ENCODE measurements at places on chromosomes 13 and 19. TPM values are rescaled to one million over a fixed set of nuclear protein-coding genes. Genes with fewer than 3 reads are reported as not detected.

DNA sequence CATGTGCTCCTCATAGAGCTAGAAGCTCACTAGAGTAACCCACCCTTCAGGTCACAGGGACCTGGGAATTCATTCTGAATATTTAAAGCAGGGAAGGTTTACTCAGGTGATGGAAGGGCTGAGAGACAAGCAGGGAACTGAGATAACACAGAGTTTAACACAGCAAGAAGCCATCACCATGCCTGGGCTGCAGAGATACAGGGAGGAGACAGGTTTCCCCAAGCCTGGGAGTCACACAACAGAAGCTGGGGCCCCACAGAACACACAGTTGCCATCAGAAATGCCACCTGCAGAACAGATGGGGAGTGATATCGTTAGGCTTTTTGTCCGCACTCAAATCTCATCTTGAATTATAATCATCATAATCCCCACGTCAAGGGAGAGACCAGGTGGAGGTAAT lies 7.9 kb upstream of the CYSLTR2 start:
- DNase-seq: no peak

DNA sequence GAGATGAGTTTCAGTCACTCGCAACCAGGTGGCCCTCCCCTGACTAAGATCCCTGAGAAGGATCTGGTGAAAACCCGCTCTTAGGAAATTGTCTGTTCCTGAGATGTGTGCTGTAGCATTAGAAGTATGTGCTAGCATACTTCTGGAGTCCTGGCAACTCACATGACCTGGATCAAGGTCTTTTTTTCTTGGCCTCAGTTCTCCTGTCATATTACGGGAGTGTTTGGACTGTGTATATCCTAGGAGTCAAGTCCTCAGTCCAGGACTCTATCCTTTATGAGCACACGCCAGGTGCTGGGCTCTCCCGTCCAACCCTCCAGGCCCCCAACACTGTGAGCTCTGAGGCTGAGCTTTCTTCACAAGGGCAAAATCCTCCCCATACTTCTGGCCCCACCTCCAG lies 156.4 kb downstream of the UQCRFS1 start:
- no peak for DNase-seq

- no peak for DNase-seq
Observed at GRCh38 chr19:44754750-44755080, 6.2 kb downstream of the BCL3 start.

DNA sequence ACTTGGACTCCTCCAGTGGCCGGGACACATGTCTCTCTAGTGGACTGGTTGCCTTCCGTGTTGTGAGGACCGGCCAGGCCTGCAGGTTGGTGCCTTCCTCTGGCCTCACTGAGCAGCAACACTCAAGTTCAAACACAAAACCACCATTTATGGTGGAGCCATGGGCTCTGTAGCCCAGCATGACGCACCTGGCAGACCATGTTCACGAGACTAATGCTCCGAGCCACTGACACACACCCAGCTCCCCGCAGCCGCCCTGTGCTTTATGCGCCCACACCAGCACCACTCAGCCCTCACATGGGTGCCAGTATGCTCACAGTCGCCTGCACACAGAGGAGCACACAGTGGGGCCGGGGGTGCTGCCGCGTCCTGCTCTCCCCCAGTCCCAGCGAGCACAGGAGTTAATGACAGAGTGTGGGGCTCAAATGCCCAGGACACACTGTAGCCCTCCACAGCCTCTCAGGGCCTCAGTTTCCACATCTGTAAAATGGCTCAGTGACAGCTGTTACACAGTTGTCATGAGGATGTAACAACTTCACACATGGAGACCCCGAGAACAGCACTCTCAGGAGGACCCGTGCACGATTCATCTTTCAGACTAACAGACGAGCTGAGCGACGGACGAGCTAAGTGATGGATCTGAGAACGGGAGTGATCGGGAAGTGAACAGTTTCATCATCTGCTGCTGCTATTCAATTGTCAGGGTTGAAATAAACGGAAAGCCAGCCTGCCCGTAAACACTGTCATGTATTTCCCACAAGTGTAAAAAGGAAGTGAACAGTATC lies 7.8 kb downstream of the GAS6 start:
- no peak for DNase-seq

SYCN gene
- total RNA-seq: not detected

DNA sequence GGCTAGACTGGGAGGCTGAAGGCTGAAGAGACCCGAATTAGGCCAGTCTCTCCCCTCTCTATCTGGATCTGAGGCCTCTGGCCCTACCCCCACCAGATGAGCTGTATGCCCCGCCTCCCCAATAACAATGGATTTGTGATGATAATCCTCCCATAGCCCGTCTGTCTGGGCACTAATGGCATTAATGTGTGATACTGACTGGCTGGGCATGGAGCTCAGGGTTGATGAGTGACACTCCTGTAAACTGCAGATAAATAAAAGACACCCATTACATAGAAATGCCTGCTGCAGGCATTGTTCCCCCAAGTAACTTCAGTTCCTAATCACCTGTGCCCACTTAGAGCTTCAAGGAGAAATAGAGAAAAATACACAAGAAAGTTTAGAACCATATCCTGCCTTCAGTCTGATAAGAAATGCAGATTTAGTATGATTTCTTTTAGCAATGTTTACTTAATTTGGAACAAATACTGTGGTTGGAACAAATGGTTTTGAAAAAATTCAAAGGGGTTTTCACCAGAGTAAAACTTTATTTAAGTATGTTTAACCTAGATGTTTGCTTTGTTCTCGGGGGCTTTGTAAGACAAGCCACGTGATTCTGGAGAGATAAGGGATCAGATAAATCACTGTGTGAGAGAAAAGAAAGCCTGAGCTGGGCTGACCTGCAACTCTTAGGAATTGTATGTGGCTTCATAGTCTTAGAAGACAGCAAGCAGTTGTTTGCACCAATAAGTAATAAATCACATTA lies 60.3 kb downstream of the TNFRSF19 start:
- DNase-seq: no peak

DNA sequence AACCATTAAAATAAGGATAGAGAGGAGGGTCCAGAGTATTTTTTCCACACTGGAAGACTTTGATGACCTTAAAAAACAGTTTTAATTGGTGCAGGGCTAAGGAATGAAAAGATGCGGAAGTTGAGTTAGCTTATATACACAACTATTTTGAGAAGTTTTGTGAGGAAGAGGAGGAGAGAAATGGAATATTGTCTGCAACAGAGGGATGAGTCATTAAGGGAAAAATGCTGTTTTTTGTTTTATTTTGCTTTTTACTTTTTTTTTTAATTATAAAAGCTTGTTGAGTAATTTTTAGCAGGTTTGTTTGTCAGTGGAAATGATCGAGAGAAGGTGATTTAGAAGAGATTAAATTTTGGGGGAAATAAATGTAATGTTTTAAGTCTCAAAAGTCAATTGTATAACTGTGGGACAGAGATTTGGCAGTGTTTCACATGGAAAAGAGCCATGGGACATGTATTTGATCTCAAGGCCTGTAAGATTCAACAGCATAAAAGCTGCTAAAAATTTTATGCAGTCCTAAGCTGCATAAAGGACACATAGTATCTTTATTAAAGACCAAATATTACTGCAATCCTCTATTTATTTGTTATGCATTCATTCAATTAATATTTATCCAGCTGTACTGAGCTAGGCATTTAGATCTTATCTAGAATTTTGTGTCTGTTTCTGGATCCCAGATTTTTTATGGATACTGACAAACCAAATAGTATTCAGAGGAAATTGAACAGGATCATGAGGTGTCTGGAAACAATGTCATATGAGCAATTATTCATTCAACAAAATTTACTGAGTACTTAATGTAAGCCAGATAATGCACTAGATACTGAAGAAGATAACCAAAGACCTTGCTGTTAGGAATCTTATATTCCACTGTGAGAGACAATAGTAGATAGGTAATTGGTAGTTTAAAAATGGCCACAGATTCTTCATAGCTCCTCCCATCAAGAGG lies 72.7 kb downstream of the DNAJC15 start:
- DNase-seq: no peak

DNA sequence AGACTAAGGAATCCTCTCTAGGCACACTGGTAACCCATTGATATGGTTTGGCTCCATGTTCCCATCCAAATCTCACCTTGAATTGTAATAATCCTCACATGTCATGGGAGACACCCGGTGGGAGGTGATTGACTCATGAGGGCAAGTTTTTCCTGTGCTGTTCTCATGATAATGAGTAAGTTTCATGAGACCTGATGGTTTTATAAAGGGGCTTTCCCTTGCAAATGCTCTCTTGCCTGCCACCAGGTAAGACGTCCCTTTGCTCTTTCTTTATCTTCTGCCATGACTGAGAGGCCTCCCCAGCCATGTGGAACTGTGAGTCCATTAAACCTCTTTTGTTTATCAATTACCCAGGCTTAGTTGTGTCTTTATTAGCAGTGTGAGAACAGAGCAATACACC lies 81.4 kb upstream of the GPC6 start:
- DNase-seq: no peak

SIGLEC5 gene
- total RNA-seq: not detected

THSD8 gene
- total RNA-seq: 27.0 TPM

IZUMO4 gene
- total RNA-seq: 9.9 TPM

Data from activated CD4-positive, alpha-beta T cell treated with anti-CD3 and anti-CD28 coated beads, Interleukin-2, amount 10 ng/mL, durations not matched to agents 7 days and 5 days (primary cell).